ENCODE measurements at places on chromosomes 12 and 14.

DNA sequence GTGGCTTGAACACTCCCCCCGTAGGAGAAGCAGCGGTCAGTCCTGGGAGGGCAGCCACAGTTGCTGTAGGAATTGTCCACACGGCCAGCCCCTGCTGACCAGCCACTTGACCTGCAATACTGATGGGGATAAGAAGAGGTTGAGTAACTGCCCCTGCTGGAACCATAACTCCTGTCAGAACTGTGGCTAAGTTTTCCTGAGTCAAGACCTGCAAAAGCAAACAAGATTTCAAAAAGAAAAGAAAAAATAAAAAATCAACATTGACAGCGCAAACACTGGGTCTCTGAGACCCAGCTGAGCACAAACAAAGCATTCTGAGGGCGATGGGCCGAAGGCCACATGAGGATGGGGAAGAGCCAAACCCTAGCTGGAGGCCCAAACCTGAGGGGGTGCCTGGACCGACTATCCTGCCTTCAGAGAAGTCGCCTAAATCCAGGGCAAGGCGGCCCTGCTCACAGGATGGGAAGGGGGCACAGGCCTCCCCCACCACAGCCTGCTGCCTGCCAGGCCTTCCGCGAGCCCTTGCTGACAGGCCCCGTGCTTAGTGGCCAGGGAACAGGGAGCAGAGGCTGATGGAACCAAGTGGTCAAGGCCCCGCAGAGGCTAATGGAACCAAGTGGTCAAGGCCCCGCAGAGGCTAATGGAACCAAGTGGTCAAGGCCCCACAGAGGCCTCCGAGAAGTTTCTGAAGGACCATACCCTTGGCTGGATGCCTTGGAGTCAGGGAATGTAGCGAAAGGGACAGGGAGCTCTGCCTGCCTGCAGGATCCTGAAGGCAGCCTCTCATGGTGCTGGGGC is 19.1 kb downstream of the POU6F1 start:
- no peak for DNase-seq

GRCh38 chr12:40989785-40990184 is 198.3 kb upstream of the PDZRN4 start:
- DNase-seq = no peak

- no peak for DNase-seq
These were observed 5.2 kb upstream of the RIMKLB start for GRCh38 chr12:8692573-8692972.

- no peak for DNase-seq
These were observed 847 bp downstream of the MMP14 start for GRCh38 chr14:22837114-22837749.

DNA sequence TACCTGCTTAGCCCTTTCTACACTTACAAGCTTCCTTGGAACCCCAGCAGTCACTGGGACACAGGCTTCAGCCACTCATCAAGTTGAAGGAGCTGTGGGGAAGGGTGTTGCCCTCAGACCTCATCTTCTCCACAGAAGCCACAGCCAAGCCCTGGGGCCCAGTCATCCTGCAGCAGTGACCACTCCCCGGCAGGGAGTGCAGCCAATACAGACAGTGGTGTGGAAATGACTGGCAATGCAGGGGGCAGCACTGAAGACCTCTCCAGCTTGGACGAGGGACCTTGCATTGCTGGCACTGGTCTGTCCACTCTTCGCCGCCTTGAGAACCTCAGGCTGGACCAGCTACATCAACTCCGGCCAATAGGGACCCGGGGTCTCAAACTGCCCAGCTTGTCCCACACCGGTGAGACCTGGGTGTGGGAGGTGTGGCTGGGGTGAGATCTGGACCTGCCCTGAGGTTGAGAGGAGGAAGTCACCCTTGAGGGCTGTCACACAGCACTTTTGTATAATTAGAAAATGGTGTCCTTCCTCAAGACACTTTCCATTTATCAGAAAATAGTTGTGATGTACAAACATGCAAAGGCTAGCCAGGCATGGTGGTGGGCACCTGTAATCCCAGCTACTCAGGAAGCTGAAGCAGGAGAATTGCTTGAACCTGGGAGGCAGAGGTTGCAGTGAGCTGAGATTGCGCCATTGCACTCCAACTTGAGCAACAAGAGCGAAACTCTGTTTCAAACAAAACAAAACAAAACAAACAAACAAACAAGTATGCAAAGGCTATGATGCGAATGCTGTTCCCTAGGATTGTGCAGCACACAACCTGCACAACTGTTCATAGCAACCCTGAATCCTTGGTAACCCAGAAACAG is 9.9 kb downstream of the GLI1 start:
- no peak for DNase-seq

DNA sequence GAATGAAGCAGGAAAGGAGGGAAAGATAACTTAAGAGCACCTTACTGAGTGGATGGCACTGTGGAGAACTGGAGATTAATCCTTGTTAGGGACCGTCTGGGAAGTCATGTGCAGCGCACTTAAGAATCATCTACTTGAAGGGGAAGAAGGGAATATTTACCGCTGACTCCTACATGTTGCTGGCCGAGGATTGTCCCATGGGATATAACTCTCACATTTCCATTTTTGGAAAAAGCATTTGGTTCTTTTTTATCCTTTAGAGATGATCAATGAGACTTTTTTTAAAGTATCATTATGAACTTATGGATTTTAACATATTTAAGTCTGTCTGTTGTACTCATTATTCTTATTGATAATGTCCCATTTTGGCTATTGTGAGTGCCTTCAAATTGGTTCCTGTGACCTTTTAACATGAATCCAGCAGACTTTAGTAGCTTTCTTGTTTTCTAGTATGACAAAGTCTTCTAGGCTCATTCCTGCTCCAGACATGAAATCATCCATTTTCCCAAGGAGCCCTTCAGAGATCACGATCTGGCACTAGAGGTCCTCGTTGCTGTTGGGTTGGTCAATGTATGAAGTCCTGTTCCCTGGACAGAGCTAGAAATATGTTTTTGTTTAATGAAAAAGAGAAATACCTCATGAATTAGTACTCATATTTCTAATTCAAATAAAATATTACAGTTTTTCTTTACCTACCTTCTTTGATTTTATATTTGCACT is 20.2 kb upstream of the FAM234B start:
- no peak for DNase-seq

GRCh38 chr12:5376591-5377207 is 55.2 kb upstream of the NTF3 start:
- DNase-seq = no peak

DNA sequence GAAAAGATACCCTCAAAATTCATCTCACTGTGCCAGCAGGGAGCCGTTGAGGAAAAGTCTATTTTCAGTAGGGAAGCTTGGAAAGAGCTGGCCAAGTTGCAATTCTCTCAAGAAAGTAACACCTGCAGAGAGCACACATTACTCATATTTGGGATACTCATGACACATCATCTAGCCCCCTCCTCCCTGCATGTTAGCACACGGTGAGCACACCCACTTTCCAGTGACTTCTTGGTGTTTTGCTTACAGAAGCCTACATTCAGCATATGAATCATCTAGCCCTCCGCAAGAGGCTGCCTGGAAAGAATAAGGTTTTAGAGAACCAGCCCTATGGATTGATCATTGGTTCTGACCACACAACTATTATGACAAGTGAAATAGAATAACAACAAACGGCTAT is 124.5 kb downstream of the PTPRO start:
- no peak for DNase-seq

- no peak for DNase-seq
These were observed 17.0 kb downstream of the SIX1 start for GRCh38 chr14:60632257-60632656.

- DNase-seq = no peak
These were observed 25.9 kb upstream of the KCNA5 start for GRCh38 chr12:5017638-5018348.

GRCh38 chr12:94269316-94269999 is 121.1 kb downstream of the PLXNC1 start:
- DNase-seq = no peak

DNA sequence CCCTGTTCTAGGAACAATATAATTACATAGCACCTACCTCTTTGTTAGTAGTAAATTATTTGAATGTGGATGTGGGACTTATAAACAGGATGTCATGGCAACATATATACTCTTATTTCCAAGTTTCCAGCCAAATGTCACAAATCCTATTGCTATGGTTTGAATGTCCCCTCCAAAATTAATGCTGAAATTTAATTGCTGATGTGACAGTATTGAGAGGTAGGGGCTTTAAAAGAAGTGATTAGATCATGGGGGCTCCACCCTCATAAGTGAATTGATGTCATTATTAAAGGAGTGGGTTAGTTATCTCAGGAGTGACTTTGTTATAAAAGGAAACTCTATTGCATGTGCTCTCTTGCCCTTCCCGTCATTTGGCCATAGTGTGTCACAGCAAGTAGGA is 164.2 kb upstream of the ATF7IP start:
- DNase-seq = no peak

DNA sequence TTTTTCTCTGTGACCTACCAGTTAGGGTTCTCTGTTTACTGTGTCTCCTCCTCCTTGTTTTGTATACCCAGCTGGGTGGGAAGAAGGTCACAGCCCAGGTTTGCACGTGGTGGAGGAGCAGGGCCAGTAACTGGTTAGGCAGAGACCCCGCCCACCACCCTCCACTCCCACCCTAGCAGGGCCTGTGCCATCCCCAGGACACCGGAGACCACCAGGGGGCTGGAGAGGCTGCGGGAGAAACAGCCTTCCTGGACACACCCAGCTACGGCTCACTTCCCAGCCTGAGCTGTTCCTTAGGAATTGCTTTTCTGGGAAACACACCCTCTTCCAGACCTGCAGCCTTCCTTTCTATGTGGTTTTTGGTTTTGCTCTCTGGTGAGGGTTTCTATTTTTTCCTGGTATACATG is 21.1 kb downstream of the BDKRB2 start:
- no peak for DNase-seq

DNA sequence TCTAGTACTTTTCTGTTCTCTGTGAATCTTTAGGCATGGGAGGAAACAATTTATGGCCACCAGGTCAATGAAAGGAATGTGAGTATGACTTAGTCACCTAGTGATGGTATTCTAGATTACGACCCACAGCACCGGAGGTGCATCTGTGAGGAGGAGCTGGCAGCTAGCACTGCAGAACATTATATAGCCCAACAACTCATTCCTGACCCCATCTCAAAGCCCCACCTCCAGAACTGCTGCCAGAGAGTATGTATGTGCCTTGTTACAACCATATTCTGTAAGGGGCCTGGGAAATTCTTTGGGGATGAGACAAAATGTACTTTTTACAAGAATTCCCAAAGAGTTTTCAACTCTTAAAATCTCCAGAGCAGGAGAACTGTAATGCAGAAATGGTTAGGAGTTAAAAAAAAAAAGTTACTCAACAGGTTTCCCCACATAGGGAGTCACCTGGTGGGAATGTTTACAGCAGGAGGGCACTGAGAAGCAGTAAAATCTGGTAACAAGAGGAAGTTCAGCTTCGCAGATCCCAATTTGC is 34.9 kb upstream of the CERS5 start:
- DNase-seq = no peak

- no peak for DNase-seq
These were observed 40.3 kb downstream of the BRAP start for GRCh38 chr12:111645433-111645832.

DNA sequence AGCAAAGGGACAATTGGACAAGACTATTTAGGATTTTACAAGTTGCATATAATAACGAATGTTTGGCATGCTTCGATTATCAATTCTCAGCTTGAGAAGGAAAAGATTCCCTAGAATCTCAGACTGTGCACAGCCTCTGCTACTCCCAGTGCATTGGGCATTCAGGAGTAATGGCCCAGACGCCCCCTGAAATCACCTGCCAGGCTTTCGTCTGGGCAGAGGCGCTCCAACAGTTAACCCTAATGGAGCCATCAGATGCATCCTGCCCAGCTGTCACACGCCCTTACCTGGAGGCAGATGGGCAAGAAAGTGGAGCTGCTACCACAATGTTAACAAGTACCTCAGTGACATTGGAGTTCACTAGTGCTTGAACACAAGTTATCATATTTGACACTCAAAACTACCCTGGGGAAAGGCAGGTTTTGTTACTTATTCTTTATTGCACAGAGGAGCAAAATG is 927 bp upstream of the LRP6 start:
- DNase-seq = no peak

GRCh38 chr14:42921901-42922300 is 1315.2 kb downstream of the LRFN5 start:
- DNase-seq = no peak

DNA sequence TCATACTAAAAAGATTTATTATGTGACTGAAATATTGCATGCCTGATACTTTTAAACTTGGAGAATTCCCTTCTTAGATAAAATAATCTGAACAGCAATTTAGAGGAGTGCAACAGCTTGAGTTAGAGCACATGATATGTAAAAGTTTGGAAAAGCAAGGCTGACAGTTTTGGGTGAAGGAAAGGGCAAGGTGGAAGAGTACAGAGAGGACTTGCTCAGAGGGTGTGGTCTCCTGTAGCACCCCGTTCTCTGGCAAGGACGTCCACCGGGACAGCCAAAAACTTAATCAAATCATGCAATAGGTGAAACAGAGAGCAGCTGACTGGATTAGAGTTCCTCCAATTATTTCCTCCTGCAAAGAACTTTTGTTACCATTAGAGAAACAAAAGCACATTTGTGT is 65.2 kb upstream of the PDZRN4 start:
- no peak for DNase-seq

DNA sequence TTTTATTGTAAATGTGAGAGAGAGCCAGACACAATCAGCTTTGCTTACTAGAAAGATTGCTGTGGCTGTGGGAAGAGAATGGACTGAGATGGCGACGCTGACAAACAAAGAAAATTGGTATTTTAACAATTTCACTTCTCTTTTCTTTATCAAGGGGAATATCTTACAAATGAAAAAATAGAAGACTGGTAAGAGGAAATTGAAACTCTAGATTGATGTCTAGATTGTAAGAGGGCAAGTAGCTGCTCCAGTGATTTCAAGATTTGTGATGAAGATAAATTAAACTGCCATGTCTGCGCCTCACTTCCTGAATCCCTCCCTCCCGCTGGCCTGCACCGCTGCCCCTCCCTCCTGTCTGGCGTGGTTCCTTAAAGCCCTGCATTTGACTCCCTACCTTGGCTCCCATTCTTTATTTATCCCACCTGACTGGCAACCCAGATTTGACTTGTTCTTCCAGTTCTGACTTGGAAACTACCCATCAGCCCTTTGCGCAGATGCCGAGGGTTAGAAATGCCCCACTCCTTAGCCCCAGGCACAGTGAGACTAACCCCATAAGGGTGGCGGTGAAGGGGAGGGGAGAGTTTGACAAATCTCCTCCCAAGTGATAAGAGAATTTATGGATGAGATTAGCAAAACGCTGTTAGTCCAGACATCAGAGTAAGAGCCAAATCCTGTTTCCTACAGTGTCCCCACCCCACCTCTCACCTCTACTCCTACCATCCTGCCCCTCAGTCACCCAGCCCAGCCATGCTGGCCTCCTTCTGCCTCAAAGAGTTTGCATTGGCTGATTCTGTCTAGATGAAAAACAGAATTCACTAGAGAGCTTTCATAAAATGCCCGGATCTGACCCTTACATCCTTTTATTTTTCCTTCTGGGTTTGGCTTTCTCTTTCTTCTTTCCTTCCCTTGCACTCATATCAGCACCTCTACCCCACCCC is 125.3 kb upstream of the ATF7IP start:
- no peak for DNase-seq

- no peak for DNase-seq
These were observed 82.3 kb downstream of the SLC38A4 start for GRCh38 chr12:46743456-46743855.

Data from stimulated activated CD4-positive, alpha-beta T cell treated with anti-CD3 and anti-CD28 coated beads, Interleukin-15, amount 100 ng/mL, for 48 hours (primary cell).